ENCODE measurements at places on chromosomes 4 and X. TPM values are rescaled to one million over a fixed set of nuclear protein-coding genes. Genes with fewer than 3 reads are reported as not detected.

Gene ACE2
- total RNA-seq, result not detected

DNA sequence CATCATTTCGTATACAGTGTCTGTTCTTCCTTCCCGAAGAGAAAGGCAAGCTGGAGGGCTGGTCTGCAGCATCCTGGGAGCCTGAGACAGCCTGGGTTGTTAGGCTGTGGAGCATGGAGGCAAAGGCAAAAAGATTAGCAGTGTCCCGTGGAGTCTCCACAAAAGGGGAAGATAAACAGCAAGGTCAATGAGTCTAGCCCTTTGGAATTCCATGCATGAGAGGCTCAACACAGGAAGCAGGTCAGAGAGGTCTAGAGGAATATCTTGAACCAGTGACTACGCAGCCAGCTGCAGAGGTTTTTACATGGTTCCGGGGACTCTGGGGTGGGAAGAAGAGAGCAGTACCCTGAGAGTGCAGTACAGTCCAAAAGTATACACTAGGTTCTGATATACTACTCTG lies 12.2 kb upstream of the MCF2 start:
- DNase-seq, result peak; percentile 85

Gene HEPH
- not detected for total RNA-seq

Gene MAGEA8
- not detected for total RNA-seq

DNA sequence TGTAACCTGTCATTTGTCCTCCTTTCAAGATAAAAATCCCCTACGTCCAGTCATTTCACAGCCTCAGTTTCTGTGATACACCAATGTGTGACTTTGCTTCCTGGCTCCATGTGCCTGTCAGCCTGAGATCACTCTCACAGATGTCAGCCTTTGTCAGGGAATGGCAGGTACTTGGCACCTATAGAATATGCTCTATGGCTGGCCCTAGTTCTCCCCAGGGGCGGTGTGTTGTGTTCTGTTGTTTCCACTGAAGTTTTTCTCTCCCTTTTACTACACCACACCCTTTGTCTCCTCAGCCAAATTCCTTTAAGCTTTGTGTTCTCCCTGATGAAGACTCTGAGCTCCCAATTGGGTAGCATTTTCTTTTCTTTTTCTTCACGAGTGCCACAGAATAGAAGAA lies 81.7 kb downstream of the ALPK1 start:
- no peak for DNase-seq

DNA sequence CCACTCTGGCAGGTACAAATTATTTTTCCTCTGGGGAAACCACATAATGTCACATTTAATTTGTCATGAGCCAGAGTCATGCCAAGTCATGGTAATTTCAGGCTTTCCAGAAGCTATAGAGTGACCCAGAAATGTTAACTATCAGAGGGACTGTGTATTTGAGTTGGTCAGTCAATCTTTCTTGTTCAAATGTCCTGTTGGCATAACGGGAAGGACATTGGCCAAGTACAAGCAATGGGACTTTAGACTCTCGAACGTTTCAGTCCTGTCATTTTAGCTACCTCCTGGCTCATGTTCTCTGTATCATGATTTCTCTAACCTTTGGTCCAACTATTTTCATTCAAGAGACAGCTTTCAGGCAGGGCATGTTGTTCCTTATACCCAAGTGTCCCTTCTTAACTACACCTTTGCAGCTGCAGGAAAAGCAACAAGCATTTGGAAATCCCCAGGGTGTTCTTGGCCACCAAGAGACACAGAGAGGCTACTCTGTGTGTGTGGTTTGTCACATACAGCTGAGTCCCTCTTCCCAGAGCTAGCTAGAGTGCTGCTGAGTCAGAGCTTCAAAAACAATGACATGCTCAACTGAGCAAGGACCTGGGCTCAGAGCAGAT lies 142.6 kb downstream of the EGF start:
- peak; percentile 90 for DNase-seq

Gene FSTL5
- not detected for total RNA-seq

Gene SHROOM3
- total RNA-seq, result 20.2 TPM
